Cerebellar nuclear complex (tissue), 1 donor: ENCODE measurements at places on chromosomes 16 and 17.
A peak's percentile ranks its signal among the peaks of the same experiment; 100 is the strongest.

DNA sequence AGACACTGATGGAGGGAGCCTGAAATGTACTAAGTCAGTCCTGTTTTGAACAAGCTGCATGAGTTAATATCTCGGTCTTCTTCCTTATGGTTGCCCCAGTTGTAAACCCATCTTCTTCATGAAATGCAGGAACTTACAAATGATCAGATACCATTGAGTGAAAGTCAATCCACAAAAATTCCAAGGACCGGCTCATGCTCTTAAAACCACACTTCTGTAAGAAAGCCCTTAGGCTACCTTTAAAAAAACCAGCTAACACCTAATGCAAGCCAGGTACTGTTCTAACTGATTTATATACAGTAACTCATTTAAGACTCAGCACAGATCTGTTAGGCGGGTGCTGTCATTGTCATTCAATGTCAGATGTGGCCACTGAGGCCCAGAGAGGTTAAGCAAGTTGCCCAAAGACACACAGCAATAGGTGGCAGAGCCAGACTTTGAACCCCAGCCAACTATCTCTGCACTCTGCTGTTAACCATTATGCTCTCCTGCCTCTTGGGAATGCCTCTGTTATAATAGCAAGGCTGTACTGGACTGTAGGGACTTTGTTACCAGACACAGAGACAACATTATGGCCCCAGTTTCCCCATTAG, 93.4 kb downstream of the C16orf95 start:
- no peak for DNase-seq

DNA sequence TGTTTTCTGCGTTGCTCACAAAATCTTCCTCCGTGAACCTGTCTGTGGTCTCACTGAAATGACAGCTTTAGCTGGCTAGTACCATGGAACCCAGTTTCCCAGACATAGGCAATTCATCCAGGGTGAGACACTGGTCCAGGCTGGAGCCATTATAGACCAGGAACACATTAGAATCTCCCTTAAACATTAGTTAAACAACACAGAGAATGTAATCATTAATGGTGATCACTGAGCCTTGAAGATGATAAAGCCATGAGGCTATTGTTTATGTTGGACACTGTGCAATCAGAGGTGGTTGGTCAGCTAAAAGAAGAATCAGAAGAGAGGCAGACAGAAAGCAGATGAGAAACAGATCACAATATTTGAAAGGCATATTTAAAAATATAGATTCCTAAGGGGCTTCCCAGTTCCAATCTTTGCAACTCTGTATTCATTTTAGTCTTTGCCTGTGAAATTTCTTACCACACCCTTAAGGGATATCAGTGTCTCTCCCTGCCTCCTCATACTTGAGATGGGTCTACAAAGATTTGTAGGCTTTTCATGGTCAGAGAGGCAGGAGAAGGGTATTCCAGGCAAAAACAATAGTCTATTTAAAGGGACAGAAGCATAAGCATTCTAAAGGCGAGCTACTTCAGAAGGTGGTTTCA, 317.9 kb downstream of the MAP2K6 start:
- DNase-seq, result no peak

DNA sequence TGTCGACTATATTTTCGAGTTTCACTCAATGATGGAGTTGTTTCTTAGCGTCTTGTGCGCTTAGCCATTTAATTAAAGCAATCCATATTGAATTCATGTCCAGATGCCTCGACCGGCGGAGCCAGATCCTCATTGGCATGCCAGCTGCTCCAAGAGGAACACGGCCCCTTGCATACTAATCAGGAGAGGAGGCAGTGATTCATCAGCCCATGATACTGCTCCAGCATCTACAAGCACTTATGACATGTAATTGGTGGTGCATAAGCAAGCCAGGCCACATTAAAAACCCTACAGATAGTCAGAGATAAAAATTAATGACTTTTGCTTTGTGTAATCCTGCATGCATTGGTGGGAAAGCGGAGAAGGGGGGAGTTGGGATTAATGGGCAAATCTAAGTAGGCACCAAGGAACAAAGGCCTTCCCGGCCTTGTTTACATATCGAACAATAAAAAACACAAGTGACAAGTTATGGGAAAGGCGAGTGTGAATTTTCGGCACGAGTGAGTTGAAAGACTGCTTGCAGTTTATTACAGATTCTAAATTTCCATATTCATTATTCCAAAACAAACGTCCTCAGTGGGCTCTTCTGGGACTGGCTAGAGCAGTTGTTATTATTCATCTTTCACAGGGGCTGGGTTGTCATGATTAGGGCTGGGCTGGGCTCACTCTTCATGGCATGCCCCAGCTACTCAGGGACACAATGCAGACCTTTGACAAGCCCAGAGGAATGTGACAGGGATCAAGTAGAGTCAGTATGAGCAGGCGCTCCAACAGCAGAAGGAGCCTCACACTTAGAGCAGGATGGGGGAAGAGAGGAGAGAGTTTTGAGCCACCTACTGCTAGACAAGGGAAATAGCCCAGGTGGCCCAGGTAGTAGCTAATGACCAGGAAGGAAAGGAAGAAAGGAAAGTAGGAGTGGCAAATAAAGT, 281.7 kb upstream of the ZFHX3 start:
- no peak for DNase-seq

DNA sequence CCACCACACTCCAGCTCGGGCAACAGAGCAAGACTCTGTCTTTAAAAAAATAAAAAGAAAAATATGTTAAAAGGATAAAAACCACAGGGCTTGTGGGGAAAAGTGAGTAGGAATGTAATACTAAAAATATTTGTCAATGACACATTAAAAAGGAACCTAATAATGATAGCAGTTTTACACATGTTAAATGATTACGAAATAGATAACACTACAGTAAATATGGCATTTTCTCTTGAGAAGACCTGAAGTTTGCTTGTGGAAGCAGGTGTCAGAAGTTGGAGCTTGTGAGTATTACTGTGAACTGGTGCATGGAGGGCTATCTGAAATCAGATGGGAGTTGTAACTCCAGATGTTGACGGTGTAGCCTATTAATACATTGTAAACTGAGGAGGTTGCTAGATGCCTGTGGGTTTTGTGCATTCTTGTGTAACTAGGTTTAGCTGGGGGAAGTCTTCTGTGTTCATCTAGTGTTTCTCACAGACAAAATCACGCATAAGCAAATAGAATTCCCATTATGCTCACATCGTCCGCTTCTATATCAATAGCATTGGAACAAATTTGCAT, 44.2 kb upstream of the CLEC18A start:
- no peak for DNase-seq

GRCh38 chr16:12646490-12647274, 157.0 kb downstream of the CPPED1 start:
- DNase-seq, result no peak

- DNase-seq, result no peak
Observed at GRCh38 chr17:48148029-48148770, 40.6 kb downstream of the SNX11 start.

GRCh38 chr16:73233846-73234424, 186.0 kb upstream of the ZFHX3 start:
- no peak for DNase-seq

DNA sequence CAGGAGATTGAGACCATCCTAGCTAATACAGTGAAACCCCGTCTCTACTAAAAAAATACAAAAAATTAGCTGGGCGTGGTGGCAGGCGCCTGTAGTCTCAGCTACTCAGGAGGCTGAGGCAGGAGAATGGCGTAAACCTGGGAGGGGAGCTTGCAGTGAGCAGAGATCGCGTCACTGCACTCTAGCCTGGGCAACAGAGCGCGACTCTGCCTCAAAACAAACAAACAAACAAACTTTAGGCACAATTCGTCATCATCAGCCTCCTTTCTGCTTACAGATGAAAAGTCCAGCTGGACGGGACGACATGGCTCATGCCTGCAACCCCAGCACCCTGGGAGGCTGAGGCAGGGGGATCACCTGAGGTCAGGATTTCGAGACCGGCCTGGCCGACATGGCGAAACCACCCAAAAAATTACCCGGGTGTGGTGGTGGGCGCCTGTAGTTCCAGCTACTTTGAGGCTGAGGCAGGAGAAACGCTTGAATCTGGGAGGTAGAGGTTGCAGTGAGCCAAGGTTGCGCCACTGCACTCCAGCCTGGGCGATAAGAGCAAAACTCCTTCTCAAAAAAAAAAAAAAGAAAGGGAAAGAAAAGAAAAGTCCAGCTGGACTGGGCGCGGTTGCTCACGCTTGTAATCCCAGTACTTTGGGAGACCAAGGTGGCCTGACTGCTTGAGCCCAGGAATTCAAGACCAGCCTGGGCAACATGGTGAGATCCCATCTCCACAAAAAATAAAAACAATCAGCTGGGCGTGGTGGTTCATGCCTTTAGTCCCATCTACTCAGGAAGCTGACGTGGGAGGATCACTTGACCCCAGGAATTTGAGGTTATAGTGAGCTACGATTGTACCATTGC, 1.5 kb upstream of the SPIRE2 start:
- DNase-seq, result no peak

DNA sequence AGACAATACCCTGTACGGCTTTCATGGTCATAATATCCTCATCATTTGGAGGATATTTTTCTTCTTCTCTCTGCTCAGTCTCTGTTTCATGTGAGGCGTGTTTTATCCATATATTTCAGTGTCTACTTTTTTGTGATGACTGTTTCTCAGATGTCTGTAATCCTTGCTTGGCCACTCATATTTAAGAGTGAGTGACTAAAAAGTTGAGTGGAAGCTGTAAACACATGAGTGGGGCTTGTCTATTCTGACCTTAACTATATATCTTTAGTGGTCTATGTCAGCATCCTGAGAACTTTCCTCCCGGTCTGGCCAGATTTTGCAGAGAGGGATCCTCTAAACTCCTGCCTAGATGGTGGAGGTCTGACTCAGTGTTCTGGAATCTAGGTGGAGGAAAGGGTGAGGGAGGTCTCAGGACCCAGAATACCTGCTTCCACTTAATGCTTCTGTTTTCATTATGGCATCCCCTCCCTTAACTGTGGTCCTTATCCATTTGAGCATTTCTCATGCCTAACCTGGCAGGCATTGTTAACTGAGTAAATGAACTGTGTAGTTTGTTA, 6.0 kb downstream of the DDX19B start:
- DNase-seq, result no peak

- DNase-seq, result no peak
Observed at GRCh38 chr17:68697850-68698361, 96.7 kb upstream of the FAM20A start.

DNA sequence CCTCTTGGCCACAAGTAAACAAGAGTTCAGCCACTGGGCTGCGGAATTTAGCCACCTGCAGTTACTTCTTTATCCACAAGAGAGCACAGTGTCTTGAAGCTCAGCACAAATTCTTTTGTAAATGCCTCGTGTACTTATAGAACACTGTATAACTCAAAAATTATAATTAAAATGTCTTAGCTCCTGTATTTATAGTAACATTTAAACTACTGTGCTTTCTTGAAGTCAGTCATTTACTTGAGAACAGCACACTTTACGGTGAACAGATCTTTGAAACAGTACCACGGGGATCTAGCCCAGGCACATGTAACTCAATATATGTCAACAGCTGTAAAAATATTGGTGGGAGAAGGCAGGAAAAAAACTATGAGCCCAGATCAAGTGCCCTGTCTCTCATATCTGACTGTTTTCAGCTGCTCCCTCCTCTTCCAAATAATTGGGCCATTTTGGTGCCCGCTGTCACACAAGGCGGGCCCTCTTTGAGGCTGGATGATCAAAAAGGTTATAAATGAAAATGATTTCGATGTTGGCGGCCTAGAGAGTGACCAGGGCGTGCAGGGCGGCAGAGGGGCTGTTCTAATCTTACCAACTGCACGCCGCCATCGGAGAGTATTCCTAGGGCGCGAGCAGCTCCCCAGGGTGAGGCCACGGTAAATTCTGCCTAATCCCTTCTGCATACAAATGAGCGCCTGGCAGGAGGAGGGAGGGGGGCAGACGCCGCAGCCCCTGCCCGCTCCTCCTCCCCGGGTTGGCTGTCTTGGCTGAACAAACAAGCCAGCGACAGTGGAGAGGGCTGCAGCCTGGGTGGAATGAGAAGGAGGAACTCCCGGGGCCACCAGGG, 183.2 kb downstream of the C16orf78 start:
- DNase-seq, result no peak

GRCh38 chr17:80980397-80981061, 11.1 kb upstream of the CHMP6 start:
- no peak for DNase-seq

- DNase-seq, result peak; percentile 71
Observed at GRCh38 chr16:23434380-23434779, 18.6 kb downstream of the COG7 start.

DNA sequence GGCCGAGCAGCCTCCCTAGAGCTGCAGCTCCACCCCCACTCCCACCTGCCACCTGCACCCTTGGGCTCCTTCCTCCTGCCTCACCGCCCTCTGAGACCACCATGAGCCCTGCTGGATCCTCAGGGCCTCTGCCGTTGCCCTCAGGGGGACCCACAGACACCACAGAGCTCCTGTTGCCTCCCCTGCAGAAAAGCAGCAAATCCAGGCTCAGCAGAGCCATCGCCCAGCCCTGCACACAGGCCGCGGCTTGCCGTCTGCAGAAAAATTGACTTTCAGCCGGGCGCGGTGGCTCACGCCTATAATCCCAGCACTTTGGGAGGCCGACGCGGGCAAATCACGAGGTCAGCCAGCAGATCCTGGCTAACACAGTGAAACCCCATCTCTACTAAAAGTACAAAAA, 7.0 kb upstream of the PPP1R27 start:
- DNase-seq, result no peak
